ENCODE measurements at places on chromosomes 2 and 18.

GRCh38 chr2:226526716-226527115 lies 272.9 kb downstream of the IRS1 start:
- peak; percentile 40 for DNase-seq

- no peak for DNase-seq
These were observed 98.4 kb upstream of the TANK start for GRCh38 chr2:161061786-161062185.

GRCh38 chr2:135664623-135665068 lies 77.0 kb upstream of the UBXN4 start:
- DNase-seq: peak; percentile 17

- DNase-seq: no peak
These were observed 35.3 kb downstream of the CRACDL start for GRCh38 chr2:98900721-98901120.

- no peak for DNase-seq
These were observed 19.3 kb upstream of the SPP2 start for GRCh38 chr2:234031207-234031606.

- DNase-seq: no peak
These were observed 42.2 kb downstream of the CYBRD1 start for GRCh38 chr2:171564463-171564862.

DNA sequence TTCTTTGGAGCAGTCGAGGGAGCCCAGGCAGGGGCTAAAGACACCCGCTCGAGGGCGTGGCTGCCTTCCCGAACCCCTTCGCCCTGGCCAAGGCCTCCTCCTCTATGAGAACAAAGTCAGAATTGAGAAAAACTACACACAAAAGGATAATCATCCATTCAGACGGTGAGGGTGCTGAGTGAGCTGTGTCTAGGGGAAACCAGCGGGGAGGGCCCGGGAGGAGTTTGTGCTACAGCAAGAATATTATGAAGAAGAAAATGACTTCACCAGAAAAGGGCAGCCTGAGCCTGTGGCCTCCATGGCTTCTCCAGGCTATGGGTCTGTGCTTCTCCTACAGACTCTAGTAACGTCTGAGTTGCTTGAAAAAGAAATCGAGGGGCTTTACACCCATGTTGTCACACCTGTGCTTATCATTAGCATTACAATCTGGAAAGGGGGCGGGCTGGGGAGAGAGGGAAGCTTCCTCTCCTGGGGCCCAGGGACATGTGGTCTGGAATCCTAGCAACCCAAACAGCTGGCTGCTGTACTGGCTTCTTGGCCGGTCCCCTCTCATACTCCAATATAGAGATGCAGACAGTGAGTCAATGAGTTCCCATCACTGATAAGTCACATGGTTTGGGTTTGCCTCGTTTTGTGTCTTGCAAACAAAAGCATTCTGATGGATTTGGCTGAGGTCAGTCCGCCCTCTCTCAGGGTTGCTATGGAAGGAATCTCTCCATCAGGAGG lies 52.0 kb upstream of the ARL4C start:
- DNase-seq: no peak

- DNase-seq: no peak
These were observed 47.7 kb downstream of the ZNF516 start for GRCh38 chr18:76447258-76447890.

- no peak for DNase-seq
These were observed 304.0 kb downstream of the DYSF start for GRCh38 chr2:71757351-71757750.

- no peak for DNase-seq
These were observed 162.7 kb downstream of the INHBB start for GRCh38 chr2:120508567-120509041.

Measured in GM04504 (cell line).